AG10803 (cell line): ENCODE measurements at places on chromosomes 6 and 20.

DNA sequence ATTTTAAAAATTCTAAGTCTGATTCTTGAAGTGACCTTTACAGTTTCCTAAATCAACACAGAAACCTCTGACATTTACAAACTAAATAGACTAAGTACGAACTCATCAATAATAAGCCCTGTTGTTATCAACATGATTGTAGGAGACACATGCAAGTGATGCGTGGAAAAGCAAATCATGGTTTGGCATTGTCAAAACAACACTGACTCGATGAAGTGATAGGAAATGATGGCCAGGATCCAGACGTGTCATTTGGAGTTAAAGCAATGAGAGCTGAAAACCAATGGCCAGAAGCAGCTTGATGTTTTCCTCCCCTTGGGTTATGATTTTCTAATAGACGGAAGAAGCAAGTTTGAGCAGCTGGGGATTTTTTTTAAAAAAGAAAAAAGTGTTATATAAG is 117.4 kb upstream of the FAM184A start:
- no peak for DNase-seq

DNA sequence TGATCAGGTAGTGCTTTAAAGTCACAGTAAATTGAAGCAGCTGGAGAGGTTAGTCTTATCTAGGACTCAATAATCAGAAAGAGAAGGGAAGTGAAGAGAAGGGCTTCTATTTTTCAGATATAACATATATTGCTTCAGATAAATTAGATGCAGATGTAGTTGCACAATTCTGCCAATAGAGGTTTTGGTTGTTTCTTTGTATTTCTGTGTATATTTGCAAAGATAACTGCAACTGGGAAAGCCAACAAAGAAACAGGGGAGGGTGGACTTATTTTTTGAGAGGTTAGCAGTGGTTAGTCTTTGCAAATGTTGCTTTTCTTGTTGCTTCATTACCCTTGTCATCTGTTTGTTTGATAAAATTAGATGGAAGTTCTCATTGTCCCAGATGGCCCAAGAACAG is 106.6 kb downstream of the ADGRG6 start:
- peak; percentile 37 for DNase-seq

- DNase-seq, result peak; percentile 89
These were observed 27.4 kb downstream of the KCNQ5 start for GRCh38 chr6:72649032-72649984.

DNA sequence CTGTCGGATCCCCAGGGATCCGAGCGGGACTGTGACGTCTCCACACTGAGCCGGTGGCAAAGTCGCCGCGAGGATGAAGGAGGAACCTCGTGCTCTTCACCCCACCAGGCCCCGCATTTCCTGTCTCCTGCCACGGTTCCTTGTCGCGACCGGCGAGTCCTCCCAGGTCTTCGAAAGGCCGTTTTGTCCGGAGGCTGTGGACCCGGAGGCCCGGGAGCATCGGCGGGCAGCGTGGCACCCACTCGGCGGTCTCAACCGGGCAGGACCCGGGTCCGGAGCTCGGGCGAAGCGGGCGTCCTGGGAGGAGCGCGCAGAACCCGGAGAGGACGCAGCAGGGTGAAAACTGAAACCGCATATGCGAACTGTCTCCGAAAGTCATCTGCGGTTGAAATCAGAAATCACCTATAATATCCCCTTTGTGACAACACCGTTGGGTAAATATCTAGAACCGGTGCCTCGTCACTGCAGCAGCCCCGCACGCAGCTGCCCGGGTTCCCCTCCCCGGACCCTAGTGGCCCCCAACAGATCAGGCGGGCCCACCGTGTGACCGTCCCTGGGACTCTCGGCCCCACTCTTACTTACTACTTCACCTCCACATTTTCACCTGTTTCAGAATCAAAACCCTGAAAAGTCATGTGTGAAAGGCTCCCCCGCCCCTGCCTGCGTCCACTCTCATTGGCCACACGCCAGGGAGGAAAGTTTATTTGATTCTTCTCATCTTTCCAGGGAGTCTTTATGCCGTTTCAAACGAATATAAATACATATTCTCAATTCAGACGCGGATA is 3.1 kb upstream of the ULBP2 start:
- peak; percentile 5 for DNase-seq

- peak; percentile 60 for DNase-seq
These were observed at the start of gene MICB for GRCh38 chr6:31497531-31498476. Gene MICB, plus strand, starts transcription at chr6:31498145. Its CDS starts 49 bp downstream, at chr6:31498194.

- DNase-seq, result no peak
These were observed 66.2 kb upstream of the SLC22A1 start for GRCh38 chr6:160055378-160055777.

DNA sequence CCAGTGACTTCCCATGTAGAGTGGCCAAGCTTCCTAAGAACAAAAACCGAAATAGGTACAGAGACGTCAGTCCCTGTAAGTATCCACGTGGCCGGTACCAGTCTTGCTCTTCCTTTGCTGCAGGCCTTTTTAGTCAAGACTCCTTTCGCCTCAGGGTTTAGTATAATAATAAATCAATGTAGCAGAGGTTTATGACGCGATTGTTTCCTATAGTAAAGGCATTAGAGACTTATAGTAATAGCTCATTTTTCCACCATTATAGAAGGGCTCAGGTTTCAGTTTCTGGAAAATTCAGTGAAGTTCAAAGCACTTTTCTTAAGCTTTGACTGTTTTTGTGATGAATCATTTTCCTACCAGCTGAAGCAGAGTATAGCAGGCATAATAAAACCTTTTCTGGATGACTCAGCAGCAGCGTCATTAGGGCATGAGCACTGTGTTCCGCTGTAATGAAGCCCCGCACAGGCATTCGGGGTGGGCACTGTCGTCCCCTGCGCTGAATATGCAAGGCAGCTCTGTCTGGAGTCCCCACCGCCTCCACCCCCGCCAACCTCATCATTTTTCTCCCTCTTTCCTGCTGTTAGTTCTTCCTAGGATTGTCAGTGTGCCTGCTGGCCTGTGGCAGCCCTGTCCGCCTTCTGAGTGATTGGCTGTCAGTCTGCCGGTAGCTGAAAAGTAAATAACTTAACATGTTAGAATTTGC is 51.3 kb downstream of the PTPN1 start:
- DNase-seq, result peak; percentile 89

GRCh38 chr20:4781211-4781610 is 59.5 kb downstream of the PRND start:
- DNase-seq, result peak; percentile 15

DNA sequence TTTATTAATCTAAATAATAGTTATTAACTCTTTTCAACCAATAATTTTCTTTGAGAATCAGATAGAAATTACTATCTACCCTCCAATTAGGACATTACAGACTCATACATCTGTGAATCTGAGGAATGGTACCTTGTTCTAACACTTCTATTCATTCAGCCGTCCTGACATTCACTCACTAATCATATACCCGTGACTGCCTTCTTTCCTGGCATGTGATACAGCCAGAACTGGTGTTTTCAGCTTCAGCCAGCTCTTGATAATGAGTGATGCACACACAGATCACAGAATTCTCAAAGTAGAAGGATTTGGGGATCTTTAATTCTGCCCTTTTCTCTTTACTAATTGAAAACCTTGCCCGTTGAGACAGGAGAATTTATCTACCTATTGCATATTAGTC is 499.9 kb downstream of the UTRN start:
- no peak for DNase-seq

DNA sequence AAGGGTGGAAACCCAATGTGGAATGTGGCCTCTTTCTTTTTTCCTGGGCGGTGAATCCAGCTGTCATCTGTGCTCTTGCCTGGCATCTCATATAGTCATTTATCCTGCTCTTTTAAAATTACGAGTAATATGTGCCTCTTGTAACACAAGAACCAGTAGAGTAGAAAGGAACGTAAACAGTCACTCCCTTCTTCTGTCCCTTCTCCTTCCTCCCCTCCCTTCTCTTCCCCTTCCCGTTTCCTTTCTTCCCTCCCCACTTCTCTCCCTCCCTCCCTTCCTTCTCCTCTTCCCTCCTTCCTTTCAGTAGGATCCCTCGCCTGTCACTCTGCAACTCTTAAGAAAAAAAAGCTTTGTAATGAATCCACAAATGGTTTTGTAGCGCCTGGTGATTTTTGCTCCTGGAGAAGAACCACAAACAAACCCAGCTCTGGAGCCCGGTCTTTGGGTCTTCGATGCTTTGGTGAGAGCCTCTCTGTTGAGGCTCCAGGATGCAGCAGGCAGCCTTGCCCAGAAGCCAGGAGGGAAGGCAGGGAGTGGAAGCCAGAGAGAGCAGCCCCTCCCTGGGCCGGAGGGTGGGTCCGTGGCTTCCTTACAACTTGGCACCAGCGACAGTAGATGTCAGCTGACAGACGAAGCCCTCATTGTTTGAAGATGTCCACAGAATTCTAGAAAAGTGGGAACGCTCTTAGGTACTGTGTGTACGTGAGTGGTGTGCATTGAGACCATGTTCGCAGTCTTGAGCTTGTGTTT is 15.0 kb downstream of the DUSP22 start:
- no peak for DNase-seq

GRCh38 chr20:37573626-37574198 is 46.0 kb upstream of the BLCAP start:
- DNase-seq, result no peak

GRCh38 chr6:31272436-31272835 is 544 bp upstream of the HLA-C start:
- DNase-seq, result no peak

DNA sequence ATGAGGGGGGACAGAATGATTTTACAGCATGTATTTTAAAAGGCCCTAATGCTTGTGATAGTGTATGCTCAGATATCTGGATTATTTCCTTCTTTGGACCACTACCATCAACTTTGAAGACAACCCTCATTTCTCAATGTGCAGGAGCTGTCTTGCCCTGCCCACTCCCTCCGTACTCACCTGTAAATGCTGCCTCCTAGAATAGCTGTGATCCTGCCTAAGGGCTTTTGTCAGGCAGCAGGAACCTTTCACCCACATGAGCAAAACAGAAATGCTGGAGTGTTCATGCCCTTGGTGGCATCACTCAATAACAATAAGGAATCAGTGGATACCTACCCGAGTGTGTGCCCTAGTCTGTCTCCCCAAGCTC is 723.6 kb upstream of the FLRT3 start:
- no peak for DNase-seq

GRCh38 chr6:130245267-130245666 is 22.5 kb upstream of the SAMD3 start:
- DNase-seq, result no peak

DNA sequence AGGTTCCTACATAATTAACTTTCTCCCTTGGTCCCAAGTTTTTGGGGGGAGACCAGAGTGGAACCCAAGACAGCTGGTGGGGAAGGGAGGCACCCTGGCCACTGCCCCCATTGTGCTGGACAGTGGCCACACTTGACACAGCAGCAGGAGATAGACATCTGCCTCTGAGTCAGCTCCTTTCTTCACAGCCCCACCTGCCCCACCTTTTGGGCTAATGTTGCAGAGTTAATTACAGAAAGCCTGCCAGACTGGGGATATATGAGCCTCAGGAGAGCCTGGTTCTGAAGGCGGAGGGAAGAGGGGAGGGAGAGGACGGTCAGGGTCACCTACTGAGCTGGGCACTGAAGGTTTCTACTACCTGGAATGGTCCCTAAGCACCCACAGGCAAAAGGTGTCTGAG is 50.6 kb downstream of the MAFB start:
- no peak for DNase-seq

- DNase-seq, result no peak
These were observed 184.7 kb downstream of the SAMD5 start for GRCh38 chr6:147693181-147693580.

GRCh38 chr6:122563364-122564052 is 46.7 kb upstream of the PKIB start:
- DNase-seq, result no peak

- peak; percentile 94 for DNase-seq
These were observed 311.2 kb downstream of the NRN1 start for GRCh38 chr6:5695260-5696245.

DNA sequence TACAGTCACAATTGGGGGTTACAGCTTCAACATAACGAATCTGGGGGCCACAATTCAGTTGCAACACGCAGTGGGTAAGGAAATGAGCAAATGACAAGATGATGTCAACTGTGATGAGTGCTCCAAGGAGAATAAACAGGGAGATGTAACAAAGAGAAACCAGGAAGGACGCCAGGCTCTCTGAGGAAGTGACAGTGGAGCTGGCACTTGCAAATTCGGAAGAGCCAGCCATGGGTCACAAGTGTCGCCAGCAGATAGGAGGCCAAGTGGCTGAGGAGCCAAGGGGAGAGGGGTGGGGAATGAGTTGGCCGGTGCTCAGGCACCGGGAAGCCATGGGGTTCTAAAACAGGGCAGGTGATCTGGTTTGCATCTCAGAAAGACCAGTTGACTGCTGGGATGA is 136.4 kb downstream of the EYA2 start:
- DNase-seq, result no peak

GRCh38 chr20:34110745-34111641 is 1.1 kb downstream of the EIF2S2 start:
- peak; percentile 81 for DNase-seq

DNA sequence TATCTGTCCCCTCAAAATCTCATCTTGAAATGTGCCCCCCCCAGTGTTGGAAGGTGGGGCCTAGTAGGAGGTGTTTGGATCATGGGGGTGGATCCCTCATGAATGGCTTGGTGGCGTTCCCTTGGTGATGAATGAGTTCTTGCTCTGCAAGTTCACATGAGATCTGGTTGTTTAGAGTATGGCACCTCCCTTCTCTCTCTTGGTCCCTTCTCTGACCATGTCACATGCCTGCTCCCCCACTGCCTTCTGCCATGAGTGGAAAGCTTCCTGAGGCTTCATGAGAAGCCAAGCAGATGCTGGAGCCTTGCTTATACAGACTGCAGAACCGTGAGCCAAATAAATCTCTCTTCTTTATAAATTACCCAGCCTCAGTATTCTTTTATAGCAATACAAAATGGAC is 70.9 kb downstream of the MAN1A1 start:
- no peak for DNase-seq

GRCh38 chr6:119467488-119468081 is 118.0 kb upstream of the MAN1A1 start:
- peak; percentile 42 for DNase-seq

DNA sequence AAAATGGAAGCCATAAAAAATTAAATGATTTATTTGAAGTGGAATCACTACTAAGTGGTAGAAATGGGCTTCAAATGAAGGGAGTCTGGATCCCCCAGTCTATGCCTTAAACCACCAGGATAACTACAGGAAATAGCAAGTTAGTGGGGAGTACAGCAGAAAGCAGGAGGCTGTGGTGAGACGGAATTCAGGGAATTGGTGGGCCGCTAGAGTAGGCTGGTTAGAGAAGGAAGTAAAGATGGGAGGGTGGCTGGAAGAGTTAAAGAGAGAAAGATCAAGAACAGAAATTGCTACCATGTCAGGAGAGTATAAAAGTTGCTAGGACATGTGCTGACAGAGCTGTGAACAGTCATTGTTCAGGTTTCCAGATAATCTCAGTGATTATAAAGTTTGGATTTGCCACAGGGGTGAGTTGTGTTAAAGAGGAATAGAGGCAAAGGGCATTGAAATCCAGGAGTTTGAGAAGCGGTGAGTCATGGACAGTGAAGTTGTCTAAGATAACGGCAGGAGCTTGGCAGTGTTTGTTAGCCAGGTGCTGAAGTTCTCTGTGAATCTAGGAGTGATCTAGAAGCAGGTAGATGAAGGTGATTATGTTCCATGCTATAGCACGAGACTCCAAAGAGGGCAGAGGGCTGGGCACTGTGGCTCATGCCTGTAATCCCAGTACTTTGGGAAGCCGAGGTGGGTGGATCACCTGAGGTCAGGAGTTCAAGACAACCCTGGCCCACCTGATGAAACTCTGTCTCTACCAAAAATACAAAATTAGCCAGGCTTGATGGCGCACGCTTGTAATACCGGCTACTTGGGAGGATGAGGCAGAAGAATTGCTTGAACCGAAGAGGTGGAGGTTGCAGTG is 13.7 kb upstream of the HINT3 start:
- DNase-seq, result no peak
